ENCODE measurements at places on chromosomes 13 and 19.

DNA sequence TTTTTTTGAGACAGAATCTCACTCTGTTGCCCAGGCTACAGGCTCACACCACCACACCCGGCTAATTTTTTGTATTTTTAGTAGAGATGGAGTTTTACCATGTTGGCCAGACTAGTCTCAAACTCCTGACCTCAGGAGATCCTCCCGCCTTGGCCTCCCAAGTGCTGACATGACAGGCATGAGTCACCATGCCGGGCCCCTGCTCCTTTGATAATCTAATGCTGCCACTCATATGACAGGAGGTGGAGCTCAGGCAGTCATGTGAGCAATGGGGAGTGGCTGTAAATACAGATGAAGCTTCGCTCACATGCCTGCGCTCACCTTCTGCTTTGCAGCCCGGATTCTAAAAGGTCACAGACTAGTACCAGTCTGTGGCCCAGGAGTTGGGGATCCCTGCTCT, 25.1 kb downstream of the ARHGEF18 start:
- DNase-seq, result no peak

- DNase-seq, result no peak
Observed at GRCh38 chr19:807627-808422, 10.6 kb downstream of the PTBP1 start.

- DNase-seq, result no peak
Observed at GRCh38 chr13:22936228-22936627, 244.6 kb upstream of the SGCG start.

GRCh38 chr19:49057636-49058234, at the start of gene CGB7:
CGB7 (minus strand) TSS chr19:49057749; CDS start chr19:49055375, 2,374 bp downstream.
- DNase-seq, result peak; percentile 77

DNA sequence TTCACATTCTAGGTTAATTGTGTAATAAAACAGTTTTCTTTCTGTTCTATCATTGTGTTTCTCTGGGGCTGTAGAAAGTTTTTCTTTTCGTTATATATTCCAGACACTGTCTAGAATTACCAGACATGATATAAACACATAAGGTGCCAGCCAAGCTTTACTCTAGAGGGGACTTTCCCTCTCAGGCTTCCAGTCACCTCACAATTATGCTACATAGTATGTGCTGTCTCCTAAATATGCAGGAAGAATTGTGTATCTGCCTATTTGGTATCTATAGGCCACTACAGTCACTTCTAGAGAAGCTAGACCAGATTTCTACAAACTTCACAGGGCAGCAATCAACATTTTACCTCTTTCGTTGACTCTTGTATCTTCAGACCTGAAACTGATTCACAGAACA, 14.6 kb downstream of the ZNF257 start:
- no peak for DNase-seq

- DNase-seq, result no peak
Observed at GRCh38 chr19:45477186-45477585, 9.4 kb downstream of the FOSB start.

- no peak for DNase-seq
Observed at GRCh38 chr13:48979892-48980291, 4.2 kb downstream of the FNDC3A start.

Measured in BE2C (cell line).